ENCODE measurements at places on chromosomes 11 and 22. TPM values are rescaled to one million over a fixed set of nuclear protein-coding genes. Genes with fewer than 3 reads are reported as not detected.

GRCh38 chr11:65115361-65116082 is 2.0 kb downstream of the ZNHIT2 start:
- no peak for DNase-seq

The CCDC188 gene
- total RNA-seq = 0.83 TPM

- no peak for DNase-seq
These were observed 91.4 kb downstream of the CSNK2A3 start for GRCh38 chr11:11261629-11262028.

GRCh38 chr11:4671741-4672140 is 25.9 kb downstream of the OR51E2 start:
- DNase-seq = no peak

DNA sequence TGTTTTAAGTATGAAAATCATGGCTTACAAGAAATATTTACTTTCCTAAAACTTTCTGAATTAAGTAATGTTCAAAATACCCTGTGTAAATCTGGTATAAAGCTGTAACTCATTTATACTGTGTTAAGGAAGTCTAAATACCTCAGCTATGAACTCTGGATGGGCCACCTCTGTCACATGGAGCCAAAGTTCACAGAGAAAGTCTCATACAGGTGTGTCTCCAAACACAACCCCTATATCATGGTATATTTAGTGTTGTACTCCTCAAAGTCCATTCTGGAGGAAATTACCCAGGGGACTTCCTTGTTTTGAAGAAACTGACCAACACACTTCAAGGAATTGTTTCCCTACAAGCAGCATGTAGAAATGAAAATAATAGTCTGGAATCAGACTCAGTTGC is 909.2 kb upstream of the TENM4 start:
- no peak for DNase-seq

DNA sequence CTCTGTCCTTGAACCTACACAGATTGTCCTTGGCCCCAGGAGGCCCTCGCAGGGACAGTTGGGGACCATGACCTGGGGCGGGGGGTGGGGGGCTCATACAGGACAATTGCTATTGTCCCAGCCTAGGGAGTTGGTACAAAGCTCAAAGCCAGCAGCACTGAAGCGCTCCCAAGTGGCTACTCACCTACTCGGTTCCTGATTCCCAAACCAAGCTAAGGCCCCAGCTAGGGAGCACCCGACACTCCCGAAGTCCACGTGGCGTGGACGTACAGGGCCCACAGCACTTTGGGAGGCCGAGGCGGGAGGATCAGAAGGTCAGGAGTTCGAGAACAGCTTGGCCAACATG is 80.6 kb downstream of the CELSR1 start:
- no peak for DNase-seq

The HEPN1 gene
- total RNA-seq = not detected

DNA sequence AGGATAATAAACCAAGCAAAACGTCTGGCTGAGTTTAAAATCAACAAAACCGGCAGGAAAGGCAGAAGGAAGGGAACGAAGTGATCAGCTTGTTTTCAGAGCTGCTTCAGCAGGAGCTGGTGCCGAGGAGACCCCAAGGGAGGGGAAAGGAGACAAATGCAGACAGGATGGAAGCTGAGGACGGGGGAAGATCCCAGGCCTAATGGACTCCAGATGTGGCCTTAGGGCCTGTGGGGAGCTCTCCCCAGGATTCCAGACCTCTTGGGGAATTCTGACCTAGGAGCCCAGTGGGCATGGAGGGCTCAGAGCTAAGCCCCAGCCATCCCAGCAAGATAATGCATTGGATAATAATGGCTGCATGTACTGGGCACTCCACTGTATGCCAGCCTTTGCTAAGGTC is 211.4 kb upstream of the NARS2 start:
- no peak for DNase-seq

GRCh38 chr11:3799143-3799542 is 1.8 kb upstream of the NUP98 start:
- DNase-seq = no peak

DNA sequence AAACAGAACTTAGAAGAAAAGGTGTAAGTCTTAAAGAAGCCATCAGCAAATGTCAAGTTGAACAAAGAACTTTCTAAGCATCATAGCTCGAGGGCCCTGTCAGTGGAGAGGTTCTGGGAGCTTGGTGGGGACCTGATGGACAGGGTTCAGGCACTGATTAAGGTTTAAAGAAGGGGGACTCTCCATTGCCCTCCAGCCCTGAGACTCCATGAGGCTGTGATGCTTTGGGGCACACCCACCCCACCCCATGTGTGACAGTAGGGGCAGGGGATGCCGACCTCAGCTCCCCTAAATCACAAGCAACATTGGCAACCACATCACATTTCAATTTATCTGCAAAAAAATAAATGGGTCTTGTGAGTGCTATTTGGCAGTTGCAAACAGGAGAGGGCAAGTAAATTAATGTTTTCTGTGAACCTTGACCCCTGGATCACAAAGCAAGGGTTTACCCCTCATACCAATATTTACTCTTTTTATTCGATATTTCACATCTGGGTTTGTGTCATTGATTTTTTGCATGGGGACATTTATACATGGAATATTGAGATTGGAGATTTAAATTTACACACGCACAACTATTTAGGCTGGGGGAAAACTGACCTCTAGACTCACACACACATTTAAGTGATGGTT is 37.1 kb upstream of the ANO1 start:
- DNase-seq = peak; percentile 31

GRCh38 chr22:28505416-28506149 is 174.1 kb downstream of the TTC28 start:
- DNase-seq = no peak

DNA sequence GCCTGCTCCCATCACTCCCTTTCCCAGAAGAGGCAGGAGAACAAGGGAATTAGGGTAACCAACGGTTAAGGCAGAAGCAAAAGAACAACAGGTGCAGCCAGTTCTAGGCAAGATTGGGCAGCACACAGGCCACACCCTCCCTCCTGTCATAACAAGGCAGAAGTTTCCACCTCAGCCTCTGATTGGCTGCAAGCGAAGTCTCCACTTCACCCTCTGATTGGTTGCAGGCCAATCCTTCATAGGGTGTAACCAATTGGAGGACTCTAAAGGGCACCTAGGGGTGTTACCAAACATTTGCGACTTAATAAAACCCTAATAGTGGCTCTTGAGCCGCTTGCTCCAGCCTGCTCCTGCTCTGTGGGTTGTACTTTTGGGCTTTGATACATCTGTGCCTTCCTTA is 153.8 kb downstream of the CACNA1I start:
- DNase-seq = no peak

- no peak for DNase-seq
These were observed 51.2 kb upstream of the ARHGAP20 start for GRCh38 chr11:110763249-110764011.

The ISX gene
- total RNA-seq = not detected

The CATSPER1 gene
- total RNA-seq = not detected

DNA sequence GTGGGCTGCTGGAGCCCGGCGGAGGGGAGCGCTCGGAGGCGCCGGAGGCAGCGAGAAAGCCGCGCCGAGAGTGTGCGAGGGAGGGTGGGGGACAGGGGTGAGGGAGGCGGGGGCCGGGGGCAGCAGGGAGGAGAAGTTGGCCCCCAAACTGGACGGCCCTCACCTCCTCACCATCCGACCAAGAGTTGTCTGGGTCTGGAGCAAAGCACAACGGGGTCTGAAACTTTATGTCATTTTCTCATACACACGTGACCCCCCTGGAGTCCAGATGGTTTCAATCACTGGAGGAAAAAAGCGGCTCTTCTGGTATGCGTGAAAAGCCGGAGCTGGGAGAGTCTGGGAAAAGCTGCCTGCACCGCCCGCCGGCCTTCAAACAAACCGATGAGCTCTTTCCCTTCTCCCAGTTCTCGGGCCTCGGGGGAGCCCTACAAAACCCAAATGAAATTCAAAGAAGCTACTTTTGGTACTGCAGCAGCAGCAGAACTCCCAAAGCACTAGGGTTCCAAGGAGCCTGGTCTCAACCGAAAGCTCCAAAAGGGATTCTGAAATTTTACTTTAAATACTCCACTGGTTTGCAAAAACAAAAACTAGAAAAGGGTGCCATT is 39.7 kb upstream of the AKIP1 start:
- DNase-seq = no peak

GRCh38 chr11:119258983-119259382 is 52.8 kb downstream of the CBL start:
- DNase-seq = no peak

The DUSP8 gene
- 8.5 TPM for total RNA-seq

GRCh38 chr11:130485983-130486382 is 37.5 kb downstream of the ADAMTS15 start:
- no peak for DNase-seq

DNA sequence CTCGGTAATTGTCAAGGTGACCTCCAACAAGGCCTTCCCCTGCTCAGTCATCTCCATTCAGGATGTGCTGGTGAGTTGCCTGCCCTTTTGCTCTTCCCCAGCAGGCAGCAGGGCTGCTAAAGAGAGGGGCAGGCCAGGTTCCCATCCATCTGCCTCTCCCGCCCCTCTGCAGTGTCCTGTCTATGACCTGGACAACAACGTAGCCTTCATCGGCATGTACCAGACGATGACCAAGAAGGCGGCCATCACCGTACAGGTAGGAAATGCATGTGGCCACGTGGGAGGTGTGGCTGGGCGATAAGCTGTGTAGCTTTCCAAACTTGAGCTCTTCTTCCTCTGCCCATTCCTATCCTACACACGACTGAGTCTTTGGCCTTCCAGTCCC is 4.0 kb downstream of the SIDT2 start:
- DNase-seq = no peak

The PLAAT2 gene
- not detected for total RNA-seq

The XBP1 gene
- 176 TPM for total RNA-seq

Data from esophagus muscularis mucosa (tissue), 4 donors.